ENCODE measurements at places on chromosomes 3 and 15.

GRCh38 chr3:122560680-122561079 lies 3.4 kb downstream of the PARP9 start:
- peak; percentile 28 for DNase-seq

- no peak for DNase-seq
These were observed 37.9 kb downstream of the IL20RB start for GRCh38 chr3:136995652-136996051.

DNA sequence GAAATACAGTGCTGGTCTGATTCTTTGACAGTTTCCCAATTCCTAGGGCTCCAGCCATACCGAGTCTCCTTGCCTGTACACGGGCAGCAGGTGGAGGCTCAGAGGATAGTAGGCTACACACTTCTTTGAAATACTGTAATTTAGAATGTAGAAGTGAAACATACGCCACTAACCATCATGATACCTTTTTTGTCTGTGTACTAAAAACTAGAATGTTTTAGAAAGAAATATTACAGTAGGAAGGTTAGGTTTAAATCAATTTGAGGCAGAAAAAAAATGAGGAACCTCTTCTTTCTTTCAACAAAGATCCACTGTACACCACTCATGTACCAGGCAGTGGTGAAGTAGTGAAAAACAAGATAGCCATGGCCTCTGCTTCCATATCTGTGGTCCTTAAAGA lies 354.7 kb downstream of the MCTP2 start:
- DNase-seq = no peak

- no peak for DNase-seq
These were observed 7.7 kb downstream of the GALNT15 start for GRCh38 chr3:16182183-16182582.

- DNase-seq = no peak
These were observed 984 bp upstream of the RPP25 start for GRCh38 chr15:74957476-74958035.

GRCh38 chr3:19190602-19191001 lies 42.3 kb downstream of the KCNH8 start:
- no peak for DNase-seq

GRCh38 chr3:66934725-66935124 lies 63.4 kb upstream of the KBTBD8 start:
- DNase-seq = no peak

DNA sequence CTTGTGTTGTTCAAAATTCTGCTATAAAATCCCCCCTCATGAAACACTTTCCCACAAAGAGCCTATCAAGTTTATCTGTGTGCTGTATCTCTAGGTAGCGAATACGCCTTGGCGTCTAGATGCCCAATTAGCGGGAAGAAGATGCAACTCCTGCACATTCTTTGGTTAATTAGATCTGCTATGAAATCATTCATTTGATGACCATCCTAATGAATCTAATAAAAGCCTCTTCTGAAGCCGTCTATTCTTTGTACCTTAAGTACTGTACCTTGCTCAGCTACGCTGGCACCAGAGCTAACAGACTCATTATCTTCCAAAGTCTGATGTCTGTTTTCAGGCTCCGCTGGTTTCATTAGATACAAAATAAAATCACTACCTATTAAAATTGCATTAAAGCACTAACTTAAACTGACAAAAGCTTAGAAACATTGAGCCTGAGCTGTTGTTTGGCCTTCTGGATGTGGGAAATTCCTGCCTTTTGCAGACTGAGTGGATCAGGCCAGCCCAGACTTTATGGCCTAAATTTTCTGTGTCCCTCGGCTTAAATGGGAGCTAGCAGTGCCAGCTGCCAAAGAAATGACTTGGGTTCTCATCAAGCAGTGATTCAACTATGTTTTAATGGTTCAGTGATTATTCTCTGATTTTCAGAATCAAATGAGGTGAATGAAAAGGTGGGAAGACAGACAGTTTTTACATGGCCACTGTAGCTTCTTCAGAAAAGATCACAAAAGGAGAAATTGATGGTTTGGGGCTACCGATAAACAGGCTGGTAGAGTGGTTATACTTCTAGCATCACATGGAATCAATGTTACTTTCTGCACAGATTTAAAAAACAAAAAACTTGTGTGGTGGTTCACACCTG lies 28.4 kb upstream of the CHST2 start:
- no peak for DNase-seq

- no peak for DNase-seq
These were observed 277.5 kb upstream of the CDIN1 start for GRCh38 chr15:36301947-36302346.

DNA sequence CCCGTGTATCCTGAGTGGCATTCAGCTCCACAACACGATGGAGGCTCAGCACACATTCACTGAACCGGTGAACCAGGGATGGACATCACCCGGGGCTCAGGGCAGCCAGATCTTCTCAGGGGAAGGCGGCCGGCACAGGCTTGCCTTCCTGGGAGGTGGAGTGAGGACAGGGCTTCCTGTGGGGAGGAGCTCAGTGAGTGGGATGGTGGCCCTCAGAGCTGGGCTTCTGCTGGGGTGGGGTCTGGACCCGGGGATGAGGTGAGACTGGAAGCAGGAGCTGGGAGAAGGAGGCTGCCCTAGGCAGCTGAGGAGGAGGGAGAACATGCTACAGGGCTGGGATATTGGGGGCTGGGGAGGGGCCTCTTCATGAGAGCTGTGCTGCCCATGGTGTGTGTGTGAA lies 58.5 kb upstream of the PRR23E start:
- no peak for DNase-seq

DNA sequence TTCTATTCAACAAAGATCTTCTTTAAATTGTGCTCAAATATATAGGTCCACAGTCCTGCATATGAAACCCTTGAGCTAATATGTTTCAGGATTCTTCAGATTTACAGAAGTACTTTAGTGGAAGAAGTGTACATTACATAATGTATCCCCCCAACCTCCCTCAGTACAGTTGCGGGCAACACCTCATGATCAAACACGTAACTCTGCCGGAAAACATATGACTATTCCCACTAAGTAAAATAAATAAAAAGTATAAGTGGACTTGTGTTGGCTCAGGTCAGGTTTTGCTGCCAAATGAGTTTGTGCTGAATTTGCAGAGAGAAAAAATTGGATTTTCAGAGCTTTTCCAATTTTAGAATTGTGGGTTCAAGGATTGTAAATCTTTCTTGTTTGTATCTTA lies 267.6 kb upstream of the MDFIC2 start:
- DNase-seq = no peak

- DNase-seq = no peak
These were observed 44.6 kb downstream of the EOMES start for GRCh38 chr3:27677565-27677964.

Data from effector memory CD4-positive, alpha-beta T cell (primary cell).